Stimulated activated CD4-positive, alpha-beta T cell treated with anti-CD3 and anti-CD28 coated beads, TNF-alpha, amount 100 ng/mL, for 48 hours (primary cell): ENCODE measurements at places on chromosomes 11 and 22.

DNA sequence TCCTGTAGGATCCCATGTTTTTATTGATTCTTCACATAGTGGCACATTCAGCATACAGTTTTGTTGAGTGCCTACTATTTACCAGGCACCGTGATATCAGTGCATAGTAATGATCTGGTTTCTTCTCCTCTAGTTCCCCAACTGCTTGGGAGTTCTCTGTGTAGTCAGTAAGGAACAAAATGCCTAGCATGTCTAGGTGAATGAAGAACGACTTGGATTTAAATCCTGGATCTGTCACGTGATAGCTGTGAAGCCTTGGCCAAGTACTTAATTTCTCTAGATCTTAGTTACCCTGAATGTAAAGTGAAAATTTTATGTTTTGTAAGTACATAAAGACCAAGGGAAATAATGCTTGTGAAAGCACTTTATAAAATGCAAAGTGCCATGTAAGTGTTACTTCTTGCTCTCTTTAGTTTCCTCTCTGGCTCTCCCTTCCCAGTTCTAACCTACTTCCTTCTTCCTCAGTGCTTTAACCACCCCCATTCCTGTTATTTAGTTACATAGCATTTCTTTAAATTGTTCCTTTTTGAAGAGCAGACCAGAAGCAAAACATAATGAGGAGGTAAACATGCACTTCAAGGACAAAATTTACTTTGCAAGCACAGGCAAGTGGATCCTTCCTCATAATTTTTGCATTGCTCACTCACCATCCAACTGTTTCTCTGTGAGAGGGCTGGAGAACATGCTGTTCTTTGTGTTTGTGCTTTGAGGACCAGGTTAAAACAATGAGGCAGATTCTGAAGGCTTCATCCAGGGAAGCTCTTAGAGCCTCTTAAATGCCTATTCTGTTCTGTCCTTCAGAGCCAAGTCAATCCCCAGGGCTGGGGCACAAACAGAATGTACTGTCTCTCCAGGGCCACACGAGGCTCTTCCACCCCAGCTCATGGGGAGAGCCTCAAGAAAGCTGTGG, 353.9 kb upstream of the TENM4 start:
- no peak for DNase-seq

DNA sequence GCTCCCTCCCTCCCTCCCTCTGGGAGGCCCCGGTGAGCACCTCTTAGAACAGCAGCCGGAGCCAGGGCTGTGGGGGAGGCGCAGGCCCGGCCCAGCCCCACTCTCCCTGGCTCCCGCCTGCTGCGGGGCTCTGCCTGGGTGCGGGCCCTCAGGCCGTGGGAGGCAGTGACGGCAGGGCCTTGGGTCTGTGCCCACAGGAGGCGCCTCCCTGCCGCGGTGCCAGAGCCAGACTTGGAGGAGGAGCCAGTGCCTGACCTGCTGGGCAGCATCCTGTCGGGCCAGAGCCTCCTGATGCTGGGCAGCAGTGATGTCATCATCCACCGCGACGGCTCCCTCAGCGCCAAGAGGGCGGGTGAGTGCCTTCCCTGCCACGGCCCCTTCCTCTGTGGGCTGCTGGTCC, 9.5 kb downstream of the IRF7 start:
- no peak for DNase-seq

DNA sequence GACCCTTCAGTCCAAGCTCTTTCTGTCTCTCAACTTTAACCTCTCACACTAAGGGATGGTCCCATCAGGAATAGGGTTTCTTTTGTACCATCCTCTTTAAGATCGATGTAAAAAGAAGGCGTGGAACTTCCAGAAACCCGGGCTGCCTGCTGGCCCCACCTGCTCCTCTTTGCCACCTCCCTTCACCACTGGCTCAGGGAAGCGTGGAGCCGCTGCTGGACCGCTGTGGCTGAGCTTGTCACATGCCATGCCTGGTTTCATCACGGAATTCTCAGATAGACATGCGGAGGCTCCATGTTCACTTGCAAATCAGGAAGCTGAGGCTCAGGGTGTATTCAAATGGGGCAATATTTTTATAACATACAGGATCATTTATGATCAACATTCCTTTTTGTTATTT, 399.7 kb downstream of the BRD1 start:
- DNase-seq: no peak

- no peak for DNase-seq
These were observed 79.0 kb downstream of the LARGE2 start for GRCh38 chr11:46001448-46001914.

GRCh38 chr22:20090730-20091240, 10.7 kb downstream of the DGCR8 start:
- no peak for DNase-seq

DNA sequence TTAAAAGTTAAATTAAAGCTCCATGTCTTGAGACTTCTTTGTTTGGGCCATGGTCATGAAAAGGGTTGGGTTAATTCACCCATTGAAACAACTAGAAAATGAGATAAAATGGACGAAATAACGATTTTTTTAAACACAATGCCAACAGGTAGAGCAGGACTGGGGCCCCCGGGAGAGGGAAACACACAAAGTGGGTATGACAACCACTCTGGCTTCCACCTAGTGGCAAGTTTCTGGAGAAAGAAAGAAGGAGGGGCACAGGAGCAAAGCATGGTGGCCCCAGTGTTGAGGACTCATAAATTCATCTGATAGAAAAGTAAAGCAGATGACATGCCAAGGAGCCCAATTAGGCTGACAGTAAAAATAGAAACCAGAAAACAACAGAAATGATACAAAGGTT, 68.4 kb downstream of the MYEOV start:
- DNase-seq: no peak

DNA sequence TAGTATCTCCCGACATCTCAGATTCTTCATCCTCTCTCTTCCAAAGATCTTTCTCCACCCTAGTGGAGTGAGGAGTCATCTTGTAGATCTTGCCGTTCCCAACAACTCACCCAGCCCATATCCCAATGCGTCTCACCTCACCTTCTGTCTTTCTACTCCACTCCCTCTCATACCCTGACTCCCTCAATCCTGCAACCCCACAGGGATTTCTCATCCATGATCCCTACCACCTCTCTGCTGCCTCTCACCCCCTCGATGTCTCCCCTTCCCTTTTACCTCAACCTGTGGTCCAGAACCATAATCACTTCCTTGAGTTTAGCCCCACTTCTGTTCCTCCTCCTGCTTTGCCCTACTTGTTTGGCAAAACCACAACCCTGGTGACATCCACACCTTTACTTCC, 41.7 kb downstream of the OTOG start:
- no peak for DNase-seq

GRCh38 chr11:78646564-78647185, 72.0 kb upstream of the NARS2 start:
- DNase-seq: peak; percentile 17

GRCh38 chr22:46977656-46978343, 215.3 kb downstream of the TBC1D22A start:
- no peak for DNase-seq

- DNase-seq: no peak
These were observed 51.0 kb downstream of the MTNR1B start for GRCh38 chr11:93020248-93021046.

DNA sequence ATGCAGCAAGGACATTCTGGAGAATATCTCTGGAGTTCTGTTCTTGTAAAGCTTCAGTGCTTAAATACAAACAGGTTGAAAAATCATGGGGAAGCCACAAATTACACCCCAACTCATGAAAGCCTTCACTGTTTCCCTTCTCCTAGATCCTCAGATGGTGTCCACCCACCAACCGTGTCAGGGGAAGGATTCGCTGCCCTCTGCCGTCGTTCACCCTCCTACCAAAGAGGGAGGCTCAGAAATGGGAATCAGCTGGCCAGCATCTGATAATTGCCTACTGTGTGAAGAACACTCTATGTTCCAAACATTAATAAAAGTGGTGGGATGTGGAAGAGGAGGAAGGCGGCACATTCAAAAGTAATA, 7.4 kb upstream of the HEPACAM start:
- no peak for DNase-seq

DNA sequence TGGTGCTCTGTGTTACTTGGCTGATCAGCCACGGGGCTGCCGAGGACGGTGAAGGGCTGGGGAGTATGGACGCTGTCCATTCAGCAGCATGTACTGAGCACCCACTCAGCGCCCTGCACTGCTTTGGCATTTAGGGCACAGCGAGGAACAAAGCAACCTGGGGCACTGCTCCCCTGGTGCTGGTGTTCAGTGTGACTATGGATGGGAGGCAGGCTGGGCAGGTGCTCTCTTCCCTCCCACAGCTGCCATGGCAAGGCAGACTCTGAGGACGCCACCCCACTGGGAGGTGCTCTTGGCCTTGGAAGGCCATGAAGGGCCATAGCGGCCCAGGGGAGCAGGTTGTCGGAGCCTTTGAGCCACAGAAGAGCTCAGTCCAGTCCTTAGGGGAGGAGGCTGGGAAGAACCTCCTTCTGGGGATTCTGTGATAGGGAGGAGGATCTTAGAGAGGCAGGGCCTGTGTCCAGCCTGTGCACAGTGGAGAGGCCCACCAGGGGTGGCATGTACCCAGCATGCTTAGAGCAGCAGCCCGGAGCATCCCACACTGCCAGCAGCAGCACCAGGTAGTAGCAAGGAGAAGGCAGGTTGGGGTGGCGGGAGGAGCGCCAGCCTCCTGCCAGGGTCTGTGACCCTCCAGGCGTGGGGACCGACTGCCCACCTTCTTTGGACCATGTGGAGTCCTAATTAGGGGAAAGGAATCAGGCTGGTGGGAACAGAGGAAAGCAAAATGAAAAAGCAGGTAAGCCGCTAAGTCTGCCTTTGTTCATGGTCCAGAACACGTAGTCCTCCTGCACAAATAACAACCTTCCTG, 141.8 kb downstream of the MPPED1 start:
- no peak for DNase-seq

DNA sequence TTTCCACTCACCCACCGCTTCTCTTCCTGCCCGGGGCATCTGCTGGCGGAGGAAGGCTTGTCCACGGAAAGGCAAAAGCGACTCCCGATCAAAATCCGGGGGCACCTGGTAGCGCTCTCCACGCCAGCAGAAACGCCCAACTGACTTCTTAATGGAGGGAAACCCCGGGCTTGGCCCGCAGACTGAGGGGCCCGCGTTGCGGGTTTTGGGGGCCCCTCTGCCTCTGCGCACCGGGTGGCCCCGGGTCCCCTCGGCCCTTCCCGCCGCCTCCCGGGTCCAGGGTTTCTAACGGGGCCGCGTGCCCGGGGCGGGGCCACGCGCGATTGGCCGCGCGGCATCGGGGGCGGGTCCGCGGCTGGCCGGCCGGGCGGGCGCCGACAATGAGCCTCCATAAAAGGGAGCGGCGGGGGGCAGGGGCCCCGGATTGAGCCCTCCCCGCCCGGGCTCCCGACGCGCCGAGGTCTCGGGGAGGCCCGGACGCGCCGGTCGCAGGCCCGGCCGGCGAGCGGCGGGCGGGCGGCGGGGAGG, at the start of gene SPINDOC:
TSS of gene SPINDOC (plus strand) at position 422 of the 528 bp plus-strand sequence. CDS start 231 bp downstream, outside the sequence.
- peak; percentile 67 for DNase-seq

DNA sequence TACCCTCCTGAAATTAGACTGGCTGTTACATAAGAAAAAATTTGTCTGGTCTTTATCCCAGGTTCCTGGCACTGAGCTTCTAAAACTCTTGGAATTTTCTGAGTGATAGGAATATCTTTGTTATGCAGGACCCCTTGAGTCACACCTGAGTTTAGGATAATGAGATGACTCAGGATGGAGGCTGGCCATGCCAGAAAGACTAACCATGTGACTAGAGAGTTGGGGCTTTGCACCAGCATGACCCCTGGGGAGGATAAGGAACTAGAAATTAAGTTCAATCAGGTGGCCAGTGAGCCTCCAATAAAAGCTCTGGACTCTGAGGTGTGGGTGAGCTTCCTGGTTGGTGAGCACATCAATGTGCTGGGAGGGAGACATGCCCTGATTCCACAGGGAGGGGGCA, 88.1 kb downstream of the XRRA1 start:
- DNase-seq: no peak

- no peak for DNase-seq
These were observed 1.0 kb downstream of the VSIG10L2 start for GRCh38 chr11:125946712-125947418.
